HepG2 (cell line): ENCODE measurements at places on chromosomes 6 and 20.

DNA sequence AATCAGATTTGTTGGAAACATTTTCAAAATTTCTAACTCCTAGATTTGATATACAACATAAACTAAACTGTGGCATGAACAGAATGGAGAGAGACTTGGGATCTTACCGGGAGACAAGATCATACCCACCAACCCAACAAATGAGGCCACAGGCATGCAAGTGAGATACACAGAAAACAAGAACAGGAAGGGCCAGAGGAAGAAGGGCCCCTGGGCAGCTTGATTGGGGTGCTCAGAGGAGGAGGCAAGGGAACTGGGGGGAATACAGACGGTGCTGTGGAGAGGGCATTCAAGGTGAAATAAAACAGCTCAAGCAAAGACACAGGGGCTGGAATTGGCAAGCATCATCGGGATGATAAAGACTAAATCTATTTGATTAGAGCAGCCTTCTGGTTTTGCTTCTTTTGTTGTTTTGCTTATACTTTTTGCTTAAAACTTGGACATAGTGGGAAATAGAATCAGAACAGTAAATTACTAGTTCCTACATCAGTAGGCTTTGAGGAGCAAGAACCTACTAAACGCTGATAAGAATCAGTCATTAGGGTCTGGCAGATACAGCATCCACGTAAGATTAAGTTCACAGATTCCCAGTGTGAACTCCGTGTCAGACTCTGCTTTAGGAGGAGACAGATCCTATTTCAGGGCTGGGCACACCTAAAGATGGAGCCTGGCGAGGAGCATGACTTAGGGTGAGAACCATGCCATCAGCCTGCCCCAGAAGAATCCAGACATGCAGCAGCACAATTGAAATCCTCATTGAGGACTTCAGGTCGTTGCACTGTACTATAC, 3.5 kb upstream of the RAMACL start:
- DNase-seq, result no peak

GRCh38 chr6:138198430-138199091, 19.7 kb downstream of the PBOV1 start:
- DNase-seq, result no peak

GRCh38 chr6:53634184-53634631, 31.3 kb downstream of the KLHL31 start:
- peak; percentile 85 for DNase-seq

GRCh38 chr6:134406311-134406710, 88.4 kb upstream of the SGK1 start:
- DNase-seq, result no peak

DNA sequence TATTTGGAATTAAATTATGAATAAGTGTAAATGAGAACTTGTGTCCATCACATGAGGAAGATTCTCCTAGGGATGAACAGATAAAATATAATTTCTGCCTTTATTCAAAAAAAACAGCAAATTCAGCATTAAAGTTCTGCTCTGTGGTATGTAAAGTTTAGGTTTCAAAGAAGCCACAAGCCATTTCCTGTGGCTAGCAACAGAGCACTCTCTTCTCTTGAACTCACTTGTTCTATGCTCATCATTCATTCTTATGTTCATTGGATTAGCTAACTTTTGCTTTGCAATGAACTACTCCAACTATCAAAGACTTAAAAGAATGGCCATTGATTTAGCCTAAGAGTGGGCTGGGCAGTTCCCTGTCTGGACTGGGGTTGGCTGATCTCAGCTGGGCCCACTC, 20.8 kb upstream of the SNRPB2 start:
- no peak for DNase-seq

- no peak for DNase-seq
Observed at GRCh38 chr20:25394996-25395395, 4.4 kb upstream of the ABHD12 start.
